ENCODE measurements at places on chromosomes 13 and 19.

DNA sequence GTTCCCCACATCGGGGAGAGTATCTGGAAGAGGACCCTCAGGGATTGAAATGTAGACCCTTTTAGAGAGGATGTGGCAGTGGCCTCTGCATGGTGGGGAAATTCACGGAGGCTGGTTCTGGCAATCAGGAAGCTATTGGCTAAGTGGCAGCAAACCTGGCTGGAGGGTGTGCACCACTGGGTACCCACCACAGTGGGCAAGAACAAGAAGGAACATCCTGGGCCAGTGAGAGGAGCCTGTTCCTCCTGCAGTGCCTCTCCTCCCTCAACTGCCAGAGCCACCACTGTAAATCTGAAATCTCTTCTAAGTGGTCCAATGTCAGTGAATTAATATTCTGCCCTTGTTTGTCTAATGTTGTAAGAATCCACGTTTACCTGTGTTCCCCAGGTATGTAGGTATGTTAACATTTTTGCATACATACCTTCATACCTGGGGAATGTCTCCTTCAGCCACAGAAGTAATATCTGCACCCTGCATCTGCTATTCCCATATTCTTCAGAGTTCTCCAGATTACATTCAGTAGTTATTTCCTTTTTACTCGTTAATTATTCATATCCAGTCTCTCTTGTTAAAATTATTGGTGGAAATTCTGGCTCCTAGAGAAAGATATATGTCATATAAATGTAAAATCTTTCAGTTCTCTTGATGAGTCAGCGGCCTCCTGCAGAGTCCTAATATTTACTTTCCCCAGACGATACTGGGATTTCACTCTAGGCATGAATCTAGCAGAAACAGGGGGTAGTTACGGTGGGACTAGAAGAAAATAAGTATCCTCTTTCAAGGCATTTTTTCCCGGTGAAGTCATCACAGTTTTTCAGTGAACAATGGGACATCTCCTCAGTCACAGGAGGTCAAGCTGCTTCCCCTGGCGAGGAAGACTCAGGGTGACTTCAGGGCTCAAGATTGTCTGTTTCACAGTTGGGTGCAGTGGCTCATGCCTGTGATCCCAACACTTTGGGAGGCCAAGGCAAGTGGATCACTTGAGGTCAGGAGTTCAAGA is 148.3 kb downstream of the MYO16 start:
- DNase-seq, result no peak

DNA sequence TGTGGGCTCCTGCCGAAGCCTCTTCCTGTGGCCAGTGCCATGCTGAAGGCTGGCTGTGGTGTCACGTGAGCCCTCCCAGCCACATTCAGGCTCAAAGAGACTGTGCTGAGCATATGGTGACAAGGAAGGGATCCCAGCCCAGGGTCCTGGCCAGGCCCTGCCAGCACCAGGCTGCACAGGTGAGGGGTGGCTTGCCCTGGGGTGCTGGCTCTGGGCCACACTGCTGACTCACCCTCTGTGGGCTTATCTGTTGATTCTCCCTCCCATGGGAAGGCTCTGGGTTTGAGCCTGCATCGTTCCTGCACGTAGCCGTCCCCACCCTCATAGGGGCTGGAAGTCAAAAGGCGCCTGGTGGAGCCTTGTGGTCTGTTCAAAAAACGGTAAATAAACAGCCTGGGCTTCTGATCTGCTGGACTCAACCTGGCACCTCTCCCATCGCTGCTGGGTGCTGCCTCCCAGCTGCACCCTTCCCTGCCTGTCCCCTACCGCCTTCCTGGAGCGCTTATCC is 31.1 kb downstream of the DNM2 start:
- no peak for DNase-seq

DNA sequence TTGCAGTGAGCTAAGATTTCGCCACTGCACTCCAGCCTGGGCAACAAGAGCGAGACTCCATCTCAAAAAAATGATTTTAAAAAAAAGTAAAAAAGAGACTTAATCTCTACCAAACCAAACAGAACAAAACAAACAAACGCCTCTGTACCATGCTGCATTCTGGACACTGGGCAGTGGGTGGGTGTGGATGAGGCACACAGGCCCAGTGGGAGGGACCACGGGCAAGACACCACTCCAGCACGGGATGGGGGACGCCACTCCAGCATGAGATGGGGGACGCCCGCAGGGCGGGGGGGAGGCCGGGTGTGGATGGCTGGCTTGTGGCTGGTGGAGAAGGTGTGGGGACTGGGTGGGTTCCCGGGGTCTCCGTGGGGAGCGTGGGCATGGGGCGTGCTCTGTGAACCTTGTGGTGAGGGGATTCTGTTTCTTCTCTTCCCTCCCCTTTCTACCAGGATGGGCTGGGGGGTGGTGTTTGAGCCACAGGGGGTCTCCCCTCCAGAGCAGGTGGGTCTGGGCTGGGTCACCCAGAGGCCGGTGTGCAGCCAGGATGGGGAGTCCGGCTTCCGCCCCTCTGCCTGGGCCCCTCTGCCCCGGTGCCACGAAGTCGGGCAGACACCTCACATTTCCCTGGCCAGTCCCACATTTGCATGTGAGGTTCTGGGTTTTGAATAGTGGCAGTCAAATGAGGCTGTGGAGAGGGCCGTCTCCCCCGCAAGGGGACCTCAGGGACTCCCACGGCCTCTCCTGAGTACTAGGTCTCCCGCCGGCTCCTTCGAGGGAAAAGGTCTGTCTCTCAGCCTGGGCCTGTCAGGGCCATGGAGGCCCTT is 23.9 kb upstream of the MATK start:
- no peak for DNase-seq

DNA sequence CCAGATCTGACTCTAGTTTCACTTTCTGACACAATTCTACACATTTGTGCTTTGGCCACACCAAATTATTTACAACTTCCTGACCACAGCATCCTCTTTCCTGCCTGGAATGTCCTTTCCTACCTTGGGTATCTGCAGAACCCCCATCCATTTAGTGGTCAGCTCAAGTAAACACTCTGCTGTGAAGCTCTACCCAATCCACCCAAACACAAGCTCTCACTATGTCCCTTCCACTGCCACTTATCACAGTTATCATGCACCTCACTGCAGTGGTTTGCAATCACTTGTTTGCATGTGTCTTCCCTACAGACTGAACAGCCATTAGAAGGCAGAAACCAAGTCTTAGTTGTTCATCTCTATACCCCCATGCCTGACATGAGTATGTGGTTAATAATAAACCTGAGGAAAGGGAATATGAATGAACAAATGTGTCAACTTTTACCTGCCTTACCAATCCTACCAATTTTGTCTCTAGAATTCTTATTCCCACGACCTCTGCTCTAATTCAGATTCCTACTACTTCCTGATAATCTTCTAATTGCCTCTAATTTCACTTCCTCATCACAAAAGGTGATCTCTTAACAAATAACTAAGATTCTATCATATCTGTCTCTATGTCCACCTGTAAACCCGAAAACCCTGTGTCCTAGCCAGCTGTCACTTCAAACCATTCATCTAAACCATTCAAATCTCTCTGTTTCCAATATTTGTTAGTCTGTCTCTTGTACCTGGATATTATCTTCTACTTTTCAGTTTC is 25.1 kb downstream of the LNX2 start:
- DNase-seq, result no peak

GRCh38 chr13:75792526-75793187 is 156.5 kb downstream of the LMO7 start:
- DNase-seq, result no peak

GRCh38 chr19:1279782-1280341 is 4.5 kb downstream of the FAM174C start:
- DNase-seq, result peak; percentile 71

- DNase-seq, result no peak
Observed at GRCh38 chr13:57991041-57991440, 359.5 kb downstream of the PCDH17 start.

DNA sequence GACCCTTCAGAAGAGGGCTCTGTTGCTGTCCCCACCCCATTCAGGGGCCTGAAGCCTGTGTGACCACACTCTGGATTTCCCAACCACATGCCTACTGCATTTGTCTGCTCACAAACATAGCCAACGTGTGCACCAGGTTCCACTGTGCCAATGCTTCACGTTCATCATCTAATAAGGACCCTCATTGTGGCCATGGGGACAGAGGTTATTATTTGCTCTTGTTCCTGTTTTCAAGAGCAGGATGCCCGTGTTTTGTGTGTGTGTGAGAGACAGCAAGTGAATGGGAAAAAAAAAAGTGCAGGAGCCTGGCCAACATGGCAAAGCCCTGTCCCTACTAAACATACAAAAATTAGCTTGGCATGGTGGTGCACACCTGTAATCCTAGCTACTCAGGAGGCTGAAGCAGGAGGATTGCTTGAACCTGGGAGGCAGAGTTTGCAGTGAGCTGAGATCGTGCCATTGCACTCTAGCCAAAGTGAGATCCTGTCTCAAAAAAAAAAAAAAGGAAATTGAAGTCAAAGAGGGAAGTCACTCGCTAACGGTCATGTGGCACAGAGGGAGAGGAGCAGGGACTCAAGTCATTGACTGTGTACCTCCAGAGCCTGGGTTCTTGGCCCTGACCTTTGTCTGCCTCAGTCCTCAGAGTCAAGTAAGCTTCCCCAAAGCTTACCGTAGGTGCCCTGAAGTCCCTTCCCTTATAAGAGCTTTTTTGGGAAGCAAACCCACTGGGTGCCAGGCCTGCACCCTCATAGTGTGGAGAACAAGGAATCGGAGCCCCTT is 6.9 kb downstream of the B3GNT8 start:
- DNase-seq, result no peak

GRCh38 chr19:49799798-49800376 is 13.2 kb downstream of the FUZ start:
- DNase-seq, result no peak

GRCh38 chr19:40367577-40368434 is 19.3 kb downstream of the PLD3 start:
- no peak for DNase-seq
